ENCODE measurements at places on chromosomes 11 and 22.

DNA sequence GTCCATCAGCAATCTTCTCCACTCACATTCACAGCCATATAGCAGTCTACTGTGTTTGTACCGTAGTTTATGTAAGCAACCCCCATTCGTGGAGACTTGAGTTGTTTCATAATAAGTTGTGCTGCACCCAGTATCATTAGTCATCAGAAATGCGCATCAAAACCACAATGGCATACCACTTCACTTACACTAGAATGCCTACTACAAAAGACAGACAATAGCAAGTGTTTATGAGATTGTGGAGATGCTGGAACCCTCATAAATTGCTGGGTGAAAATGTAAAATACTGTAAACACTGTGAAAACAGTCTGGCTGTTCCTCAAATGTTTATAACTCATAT, 133.3 kb downstream of the ATXN10 start:
- DNase-seq = peak; percentile 9

- DNase-seq = no peak
Measured at GRCh38 chr11:118212781-118213191, 12.0 kb downstream of the JAML start.

- no peak for DNase-seq
Measured at GRCh38 chr11:2513441-2513840, 68.6 kb downstream of the KCNQ1 start.

- DNase-seq = no peak
Measured at GRCh38 chr11:58142761-58143160, 17.4 kb upstream of the OR9I1 start.

DNA sequence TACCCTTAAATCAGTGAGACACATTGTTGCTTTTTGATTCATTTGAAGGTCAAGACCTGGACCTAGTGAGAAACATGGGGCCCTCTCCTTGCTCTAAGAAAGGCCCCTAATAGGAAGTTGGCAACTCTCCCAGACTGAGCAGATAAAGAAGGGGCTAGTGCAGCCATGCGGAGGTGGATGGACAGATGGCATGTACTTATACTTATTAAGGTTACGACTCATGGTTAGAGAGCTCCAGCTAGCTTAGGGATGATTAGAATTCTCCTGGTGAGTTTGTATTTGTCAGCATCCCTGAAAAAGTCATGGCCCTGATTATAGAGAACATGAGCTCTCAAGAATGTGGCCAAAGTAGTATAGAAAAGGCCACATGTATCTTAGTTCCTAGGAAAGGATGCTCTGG, 112.1 kb upstream of the BDNF start:
- no peak for DNase-seq

- DNase-seq = no peak
Measured at GRCh38 chr22:50486561-50487289, at the start of gene MIOX. TSS of gene MIOX (plus strand) at chr22:50486859. CDS start at chr22:50486898, 39 bp downstream.

- DNase-seq = no peak
Measured at GRCh38 chr11:134756811-134757540, 344.9 kb upstream of the B3GAT1 start.

- no peak for DNase-seq
Measured at GRCh38 chr11:93761910-93762309, 20.4 kb downstream of the C11orf54 start.

DNA sequence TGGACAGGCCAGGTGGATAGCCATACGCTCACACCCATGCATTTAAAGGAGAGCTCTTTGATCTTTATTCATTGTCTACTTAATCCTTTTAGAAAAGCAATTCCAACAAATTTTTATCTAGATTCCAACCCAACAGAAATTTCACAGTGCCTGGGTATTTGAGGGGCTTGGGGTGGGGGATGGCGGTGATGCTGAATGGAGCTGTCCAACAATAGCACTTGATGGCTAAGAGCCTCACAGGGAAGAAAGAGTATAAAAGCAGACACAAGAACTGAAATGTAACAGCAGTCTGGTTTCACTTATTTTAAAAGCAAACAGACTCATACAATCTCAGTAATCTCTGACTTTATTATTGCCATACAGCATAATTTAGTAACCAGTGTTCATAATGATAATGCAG, 101.8 kb upstream of the SORL1-AS1 start:
- DNase-seq = no peak

GRCh38 chr11:38791346-38791961, 2193.4 kb upstream of the RAG2 start:
- DNase-seq = no peak

- no peak for DNase-seq
Measured at GRCh38 chr11:15541079-15541478, 426.4 kb downstream of the INSC start.

GRCh38 chr11:116792144-116792868, 627 bp upstream of the APOA5 start:
- no peak for DNase-seq

GRCh38 chr11:10295064-10295901, 1.3 kb upstream of the SBF2 start:
- no peak for DNase-seq

- no peak for DNase-seq
Measured at GRCh38 chr11:100925935-100926334, 203.7 kb downstream of the PGR start.

- DNase-seq = no peak
Measured at GRCh38 chr22:50018608-50019285, 6.2 kb upstream of the IL17REL start.

- no peak for DNase-seq
Measured at GRCh38 chr11:113817626-113818025, 38.0 kb downstream of the CLDN25 start.

- no peak for DNase-seq
Measured at GRCh38 chr11:42593441-42593840, 718.4 kb upstream of the API5 start.

DNA sequence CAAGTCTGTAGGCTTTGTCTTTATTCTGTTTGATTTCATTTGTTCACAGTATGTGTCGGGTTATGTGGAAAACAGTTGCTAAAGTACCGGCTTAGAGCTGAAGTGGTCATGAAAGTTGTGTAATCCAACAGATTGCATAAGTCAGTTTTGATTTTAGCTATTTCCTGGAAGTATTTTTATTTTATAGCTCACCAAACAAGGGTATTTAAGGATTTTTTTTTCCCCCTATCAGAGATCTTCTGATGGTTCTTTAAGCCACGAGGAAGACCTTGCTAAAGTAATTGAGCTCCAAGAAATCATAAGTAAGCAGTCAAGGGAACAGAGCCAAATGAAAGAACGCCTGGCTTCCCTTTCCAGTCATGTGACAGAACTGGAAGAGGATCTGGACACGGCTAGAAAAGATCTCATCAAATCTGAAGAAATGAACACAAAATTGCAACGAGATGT, 55.9 kb downstream of the PPFIA1 start:
- DNase-seq = no peak

DNA sequence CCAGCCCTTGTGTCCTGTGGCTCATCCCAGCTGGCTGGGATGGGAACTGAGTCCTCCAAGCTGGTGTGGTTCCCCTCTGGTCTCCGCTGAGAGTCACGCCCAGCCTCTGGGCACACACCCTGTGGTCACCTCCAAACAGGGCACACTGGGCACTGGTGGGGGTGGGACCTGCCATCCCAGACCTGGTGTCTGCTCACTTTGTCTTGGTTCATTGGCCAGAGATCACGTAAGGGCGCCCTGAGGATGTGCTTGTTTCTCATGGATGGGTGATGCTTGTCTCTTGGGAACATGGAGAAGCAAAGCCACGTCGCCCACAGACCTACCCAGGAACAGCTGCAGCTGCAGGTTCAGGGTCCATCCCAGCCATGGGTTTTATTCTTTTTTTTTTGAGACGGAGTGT, 43.1 kb downstream of the LRP5 start:
- no peak for DNase-seq

DNA sequence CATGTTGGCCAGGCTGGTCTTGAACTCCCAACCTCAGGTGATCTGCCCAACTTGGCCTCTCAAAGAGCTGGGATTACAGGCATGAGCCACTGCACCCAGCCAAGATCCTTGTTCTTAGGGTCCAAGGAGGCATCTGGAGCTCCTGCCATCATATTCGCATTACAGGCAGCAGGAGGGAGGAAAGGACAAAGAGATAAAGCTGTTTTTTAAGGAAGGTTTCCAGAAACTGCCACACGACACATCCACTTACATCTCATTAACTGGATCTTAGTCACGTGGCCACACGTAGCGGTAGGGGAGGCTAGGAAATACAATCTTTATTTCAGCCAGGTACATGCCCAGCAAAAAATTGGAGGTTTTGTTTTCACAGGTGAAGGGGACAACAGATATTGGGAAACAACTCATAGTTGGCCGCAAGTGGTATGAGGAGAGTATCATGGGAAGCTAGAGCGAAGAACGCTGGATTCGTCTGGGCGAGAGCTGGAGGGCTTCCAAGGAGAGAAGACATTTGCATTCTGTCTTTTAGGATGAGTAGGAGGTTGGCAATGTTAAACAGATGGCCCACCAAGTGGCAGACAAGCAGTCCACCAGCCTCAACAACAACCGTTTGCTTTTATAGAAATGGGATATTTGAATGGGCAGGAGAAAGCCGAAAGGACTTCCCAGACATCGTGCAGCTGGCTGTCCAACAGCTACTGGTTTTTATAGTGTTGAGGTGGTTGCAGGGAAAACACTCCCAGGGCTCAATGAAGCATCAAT, 39.2 kb upstream of the DMC1 start:
- no peak for DNase-seq

- DNase-seq = no peak
Measured at GRCh38 chr22:38623351-38623750, 32.8 kb downstream of the FAM227A start.

DNA sequence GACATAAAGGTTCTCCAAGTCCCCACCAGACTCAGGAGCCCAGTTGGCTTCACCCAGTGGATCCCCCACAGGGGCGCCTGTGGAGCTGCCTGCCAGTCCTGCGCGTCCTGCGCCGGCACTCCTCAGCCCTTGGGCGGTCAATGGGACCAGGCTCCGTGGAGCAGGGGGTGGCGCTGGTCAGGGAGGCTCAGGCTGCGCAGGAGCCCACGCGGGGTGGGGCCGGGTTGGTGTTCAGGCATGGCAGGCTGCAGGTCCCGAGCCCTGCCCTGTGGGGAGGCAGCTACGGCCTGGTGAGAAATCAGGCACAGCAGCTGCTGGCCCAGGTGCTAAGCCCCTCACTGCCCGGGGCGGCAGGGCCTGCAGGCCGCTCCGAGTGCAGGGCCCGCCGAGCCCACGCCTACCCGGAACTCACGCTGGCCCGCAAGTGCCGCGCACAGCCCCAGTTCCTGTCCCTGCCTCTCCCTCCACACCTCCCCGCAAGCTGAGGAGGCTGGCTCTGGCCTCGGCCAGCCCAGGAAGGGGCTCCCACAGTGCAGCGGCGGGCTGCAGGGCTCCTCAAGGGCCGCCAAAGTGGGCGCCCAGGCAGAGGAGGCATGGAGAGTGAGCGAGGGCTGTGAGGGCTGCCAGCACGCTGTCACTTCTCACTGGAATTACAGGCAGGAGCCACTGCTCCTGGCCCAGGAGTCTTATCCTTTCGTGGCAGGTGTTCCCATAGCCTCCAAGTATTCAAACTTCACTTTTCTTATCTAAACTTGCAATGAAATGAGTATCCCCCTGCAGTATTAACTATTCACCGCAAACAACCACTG, 22.8 kb upstream of the ZBTB44 start:
- no peak for DNase-seq

GRCh38 chr11:61881397-61881796, 9.9 kb downstream of the FADS3 start:
- DNase-seq = no peak

GRCh38 chr11:82832983-82833382, 67.2 kb downstream of the PRCP start:
- DNase-seq = no peak

GRCh38 chr11:2250041-2250440, 20.3 kb downstream of the ASCL2 start:
- DNase-seq = no peak

GRCh38 chr11:105179542-105180278, 40.1 kb upstream of the CARD18 start:
- DNase-seq = no peak

DNA sequence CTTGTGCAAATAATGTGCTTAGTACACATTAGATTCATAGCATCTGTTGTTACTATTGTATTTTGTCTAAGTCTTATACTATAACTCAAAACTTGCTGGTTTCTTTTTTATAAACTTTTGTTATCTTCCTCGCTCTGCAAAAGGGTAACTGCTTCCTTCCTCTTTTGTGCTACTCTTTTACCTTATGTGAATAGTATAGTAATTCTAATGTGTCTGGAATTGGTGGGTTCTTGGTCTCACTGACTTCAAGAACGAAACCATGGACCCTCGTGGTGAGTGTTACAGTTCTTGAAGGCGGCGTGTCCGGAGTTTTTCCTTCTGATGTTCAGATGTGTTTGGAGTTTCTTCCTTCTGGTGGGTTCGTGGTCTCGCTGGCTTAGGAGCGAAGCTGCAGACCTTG, 563.1 kb upstream of the LUZP2 start:
- no peak for DNase-seq

GRCh38 chr11:62502030-62502730, 44.4 kb downstream of the AHNAK start:
- DNase-seq = no peak

- no peak for DNase-seq
Measured at GRCh38 chr11:22491555-22492225, 133.9 kb downstream of the FANCF start.

DNA sequence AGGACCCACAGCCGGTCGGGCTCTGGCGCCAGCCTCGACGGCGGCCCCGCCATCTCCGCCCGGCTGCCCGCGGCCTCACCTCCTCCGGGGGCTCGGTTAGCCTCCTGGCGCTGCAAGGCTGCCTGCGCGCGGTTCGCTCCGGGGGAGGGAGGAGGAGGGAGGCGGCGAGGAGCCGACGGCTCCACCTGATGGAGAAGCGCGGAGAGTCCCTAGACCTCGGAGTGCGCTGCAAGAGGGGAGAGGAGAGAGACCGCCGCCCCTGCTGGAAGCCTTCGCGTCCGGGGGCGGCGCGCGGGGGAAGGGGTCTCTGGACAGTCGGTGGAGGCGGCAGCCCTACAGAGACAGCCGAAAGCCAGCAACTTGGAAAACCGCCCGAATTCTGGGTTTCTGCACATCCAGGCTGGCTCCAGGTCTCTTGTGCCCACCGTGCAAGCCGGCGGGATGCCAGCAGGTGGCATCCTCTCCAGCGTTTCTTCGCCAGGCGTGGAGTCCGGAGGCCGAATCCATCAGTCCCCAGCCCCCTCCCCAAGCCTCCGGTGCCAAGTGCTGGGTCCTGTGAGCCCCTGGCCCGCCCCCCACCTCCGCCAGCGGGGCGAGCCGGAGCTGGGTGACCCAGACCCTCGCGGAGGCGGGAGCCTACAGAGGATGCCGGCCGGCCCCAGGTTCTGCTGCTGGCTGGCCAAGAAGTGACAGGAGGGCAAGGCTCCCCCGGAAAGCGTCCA, 2.9 kb upstream of the KIRREL3 start:
- no peak for DNase-seq

DNA sequence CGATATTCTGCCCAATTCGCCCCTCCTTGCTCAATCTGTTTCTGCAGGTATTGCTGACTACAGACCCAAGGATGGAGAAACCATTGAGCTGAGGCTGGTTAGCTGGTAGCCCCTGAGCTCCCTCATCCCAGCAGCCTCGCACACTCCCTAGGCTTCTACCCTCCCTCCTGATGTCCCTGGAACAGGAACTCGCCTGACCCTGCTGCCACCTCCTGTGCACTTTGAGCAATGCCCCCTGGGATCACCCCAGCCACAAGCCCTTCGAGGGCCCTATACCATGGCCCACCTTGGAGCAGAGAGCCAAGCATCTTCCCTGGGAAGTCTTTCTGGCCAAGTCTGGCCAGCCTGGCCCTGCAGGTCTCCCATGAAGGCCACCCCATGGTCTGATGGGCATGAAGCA, 9.2 kb upstream of the SLC35E4 start:
- DNase-seq = no peak

Measured in SIG-M5 (cell line).